Activated CD8-positive, alpha-beta T cell treated with anti-CD3 and anti-CD28 coated beads for 36 hours (primary cell): ENCODE measurements at places on chromosomes 5 and 9. TPM values are rescaled to one million over a fixed set of nuclear protein-coding genes. Genes with fewer than 3 reads are reported as not detected.

DNA sequence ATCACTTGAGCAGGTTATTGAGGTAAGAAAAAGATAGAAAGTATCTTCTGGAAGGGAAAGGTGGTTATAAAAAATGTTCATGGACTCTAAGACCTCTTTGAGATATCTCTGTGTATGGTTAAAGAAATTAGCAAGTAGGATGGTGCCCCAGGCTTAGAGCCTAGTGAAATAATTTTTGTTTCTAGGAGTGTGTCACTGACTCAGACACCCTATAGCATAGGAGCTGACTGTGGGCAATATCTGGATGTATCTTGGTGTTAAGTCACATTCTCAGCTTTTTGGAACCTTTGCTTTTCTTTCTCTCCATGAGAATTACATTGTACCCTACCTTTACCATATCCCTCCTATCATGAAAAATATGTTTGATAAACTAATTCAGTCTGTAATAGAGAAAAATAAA lies 12.0 kb downstream of the MACIR start:
- DNase-seq: no peak

DNA sequence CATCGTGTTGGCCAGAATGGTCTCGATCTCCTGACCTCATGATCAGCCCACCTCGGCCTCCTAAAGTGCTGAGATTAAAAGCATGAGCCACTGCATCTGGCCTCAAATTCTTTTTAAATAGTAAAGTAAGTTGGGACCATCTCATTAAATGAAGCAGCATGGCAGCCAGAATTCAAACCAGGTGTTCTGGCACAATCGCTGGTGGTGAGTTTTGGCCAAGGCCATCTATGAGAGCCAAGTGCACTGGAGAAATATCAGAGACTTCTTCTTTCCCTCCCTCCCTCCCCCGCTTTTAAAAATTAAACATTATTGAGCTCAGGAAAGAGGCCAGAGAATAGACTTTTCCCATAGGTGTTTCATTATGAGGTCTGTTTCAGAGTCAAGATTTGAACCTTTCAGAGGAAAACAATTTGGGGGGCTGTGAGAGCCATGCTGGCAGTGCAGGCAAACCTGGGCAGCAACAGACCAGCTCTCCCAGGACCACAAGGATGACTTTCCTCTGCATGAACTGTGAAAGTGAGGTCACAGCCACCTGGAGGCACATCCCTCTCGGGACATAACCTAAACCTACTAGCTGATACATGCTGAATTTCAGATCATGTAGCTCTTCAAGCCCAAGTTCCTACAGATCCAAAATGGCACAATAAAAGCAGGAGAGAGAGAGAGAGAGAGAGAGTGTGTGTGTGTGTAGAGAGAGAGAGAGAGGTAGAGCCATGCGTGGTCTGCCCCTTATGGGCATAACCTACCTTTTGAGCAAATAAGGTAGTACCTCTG lies 94.6 kb upstream of the DMRT1 start:
- DNase-seq: no peak

DNA sequence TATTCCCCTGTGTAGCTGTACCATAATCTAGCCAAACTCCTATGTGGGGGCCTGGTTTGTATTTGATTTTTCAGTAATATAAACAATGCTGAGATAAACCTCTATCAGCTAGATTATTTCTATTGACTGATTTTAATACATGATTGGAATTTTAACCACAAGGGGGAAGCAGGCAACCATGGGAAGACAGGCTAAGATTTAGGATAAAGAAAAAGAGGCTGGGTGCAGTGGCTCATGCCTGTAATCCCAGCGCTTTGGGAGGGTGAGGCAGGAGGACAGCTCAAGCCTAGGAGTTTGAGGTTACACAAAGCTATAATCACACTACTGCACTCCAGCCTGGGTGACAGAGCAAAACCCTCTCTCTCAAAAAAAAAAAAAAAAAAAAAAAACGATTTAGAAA lies 18.1 kb upstream of the GPX3 start:
- no peak for DNase-seq

GRCh38 chr9:81379655-81380054 lies 309.7 kb downstream of the TLE1 start:
- DNase-seq: no peak

DNA sequence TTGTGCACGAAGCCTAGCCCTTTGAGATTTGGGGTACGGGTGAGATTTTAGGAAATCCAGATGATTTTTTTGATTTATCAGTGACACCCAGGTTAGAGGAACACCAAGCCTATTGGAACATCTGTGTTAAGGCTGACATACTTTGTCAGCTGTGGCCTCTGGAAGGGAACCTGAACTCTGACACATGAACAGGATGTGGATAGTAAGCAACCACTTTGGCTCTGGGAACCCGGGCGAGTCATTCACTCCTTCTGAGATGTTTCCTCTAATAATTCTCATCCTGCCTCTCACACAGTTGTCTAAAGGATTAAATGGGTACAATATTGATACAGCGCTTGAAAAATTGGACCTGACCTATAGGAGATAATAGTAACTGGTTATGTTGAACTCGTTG lies 67.8 kb downstream of the FGF1 start:
- DNase-seq: peak; percentile 57

DNA sequence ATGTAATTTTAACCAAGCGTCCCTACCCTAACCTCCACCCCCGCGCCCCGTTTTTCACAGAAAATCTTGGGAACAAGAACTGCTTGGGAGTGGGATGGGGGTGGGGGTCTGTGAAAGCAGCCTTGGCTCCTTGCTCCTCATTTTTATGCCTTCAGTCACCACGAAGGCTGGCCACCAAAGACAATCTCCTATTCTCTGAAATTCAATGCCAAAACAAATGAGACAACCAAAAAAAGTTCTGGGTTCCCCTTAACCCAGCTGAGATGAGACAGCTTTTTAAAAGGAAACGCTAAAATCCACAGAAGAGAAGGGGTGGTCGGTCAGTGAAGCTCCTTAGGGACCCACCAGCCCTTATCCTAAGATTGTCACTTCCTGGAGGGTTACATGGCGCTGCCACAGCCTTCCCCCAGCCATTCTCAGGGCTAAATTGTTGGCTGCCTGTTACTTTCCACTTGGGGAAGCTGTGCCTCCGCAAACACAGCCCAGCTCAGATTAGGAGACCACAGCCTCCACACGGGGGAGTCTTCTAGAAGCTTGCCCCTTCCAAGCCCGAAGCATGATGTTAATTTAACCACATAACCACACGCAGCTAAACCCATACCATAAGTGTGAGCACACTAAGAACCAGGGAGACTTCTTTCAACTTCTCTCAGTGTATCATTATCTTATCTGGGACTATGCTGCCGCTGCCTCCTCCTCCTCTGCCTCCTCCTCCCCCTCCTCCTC lies 136.3 kb downstream of the FOXD1 start:
- peak; percentile 67 for DNase-seq

DNA sequence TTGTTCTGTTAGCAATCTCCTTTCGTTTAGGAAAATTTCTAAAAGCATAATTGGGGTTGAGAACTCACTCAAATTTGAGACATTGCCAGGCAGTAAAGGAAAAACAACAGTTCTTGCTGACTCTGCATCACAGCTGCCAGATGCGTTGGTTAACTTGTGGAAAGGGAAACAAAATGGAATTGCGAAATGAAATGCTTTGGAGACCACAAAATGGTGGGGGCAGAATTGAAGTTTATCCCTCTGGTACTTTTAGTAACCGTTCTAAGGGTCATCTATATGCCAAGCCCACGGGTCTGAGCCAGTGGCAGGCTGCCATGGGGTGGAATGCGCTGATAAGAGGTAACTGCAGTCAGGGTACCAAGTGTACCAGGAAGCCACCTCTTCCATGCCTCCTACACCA lies 28.6 kb upstream of the SELENOP start:
- no peak for DNase-seq

DNA sequence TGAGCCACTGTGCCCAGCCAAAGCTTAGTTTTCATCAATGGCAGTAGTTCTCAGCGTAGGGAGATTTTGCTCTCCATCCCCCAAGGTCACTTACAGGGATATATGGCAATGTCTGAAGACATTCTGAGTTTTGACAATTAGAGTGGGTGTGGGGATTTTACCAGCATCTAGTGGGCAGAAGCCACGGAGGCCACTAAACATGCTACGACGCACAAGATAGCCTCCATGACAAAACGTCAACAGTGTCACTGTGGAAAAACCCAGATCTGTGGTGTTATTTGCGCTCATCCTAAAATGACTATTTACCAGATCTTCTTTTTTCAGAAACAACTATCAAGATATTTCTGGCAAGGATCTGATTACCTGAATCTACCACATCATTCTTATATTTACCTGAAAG lies 68.2 kb downstream of the CDC14B start:
- peak; percentile 14 for DNase-seq

GRCh38 chr9:134965851-134966250 lies 48.1 kb upstream of the FCN1 start:
- DNase-seq: no peak

DNA sequence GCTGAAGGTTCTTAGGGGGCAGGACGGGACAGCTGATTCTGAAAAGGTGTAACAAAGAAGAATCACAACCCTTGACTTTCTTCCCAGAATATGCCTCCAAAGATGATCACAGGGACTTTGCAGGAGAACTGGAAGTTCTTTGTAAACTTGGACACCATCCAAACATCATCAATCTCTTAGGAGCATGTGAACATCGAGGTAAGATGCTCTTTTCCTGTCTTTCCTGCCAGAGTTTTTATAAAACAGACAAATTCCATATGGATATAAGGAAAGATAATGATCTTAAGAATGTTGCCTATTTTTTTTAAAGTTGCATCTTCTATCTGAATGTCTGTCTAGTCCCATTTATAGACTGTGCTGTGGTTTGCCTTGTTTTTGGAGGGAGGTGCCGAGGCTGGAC lies 87.9 kb downstream of the EQTN start:
- DNase-seq: no peak

- DNase-seq: no peak
Observed at GRCh38 chr5:74164725-74165235, 475.7 kb downstream of the ENC1 start.

DNA sequence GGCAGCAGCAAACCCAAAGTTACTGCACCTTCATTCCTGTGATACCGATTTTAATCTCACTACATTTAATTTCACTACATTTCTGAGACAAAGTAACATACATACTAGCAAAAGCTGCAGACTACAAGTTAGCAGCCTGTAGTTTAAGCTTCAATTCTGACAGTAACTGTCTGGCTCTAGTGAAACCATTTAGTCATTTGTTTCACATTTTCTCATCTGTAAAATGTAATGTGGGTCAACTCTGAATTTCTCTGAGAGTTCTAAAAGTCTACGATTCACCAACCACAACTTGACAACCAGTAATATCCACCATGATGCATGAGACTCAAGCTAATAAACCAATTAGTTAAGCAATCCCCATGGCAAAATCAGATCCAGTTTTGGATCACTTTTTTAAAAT lies 408.9 kb downstream of the PDE4D start:
- DNase-seq: no peak

DNA sequence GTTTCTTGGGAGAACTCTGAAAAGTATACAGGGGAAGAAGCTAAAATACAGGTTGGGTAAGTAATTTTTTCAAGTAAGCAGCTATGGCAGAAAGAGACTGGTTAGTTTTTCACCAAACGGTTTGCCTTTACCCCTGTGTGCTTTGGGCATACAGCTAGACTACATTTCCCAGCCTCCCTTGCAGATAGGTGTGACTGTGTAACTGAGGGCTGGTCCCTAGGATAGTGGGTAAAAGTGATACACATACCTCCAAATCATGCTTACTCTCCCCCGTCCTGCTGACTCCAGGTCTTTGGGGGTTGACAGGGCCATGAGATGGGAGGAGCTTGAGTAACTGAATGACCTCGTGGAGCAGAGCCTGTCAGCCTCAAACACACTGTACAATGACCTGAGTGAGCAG lies 208.6 kb upstream of the GDNF start:
- no peak for DNase-seq

NFIL3 gene
- total RNA-seq: 78.3 TPM

FOXI1 gene
- total RNA-seq: not detected

PTGER4 gene
- total RNA-seq: 62.9 TPM

KIF24 gene
- total RNA-seq: 5.9 TPM
